Lung (tissue), 17 donors: ENCODE measurements at places on chromosomes 1 and 21.

- DNase-seq, result no peak
Measured at GRCh38 chr1:232471250-232471649, 158.7 kb downstream of the SIPA1L2 start.

DNA sequence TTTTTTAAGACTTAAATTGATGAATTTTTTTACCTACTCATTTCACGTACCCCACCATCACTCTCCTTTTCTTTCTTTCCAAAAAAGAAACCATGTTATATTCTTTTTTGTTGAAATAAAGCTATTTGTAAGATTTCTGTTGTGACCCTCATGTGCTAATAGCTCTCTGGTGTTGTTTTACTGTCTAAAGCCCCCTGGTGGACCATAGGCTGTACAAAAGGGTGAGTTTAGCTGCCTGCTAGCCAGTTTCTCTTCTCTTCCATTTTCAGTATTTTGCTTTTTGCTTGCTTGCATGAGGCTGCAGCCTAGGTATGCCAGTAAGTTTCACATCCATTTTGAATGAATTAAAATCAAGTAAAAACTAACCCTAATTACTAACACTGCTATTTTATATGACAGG lies 15.6 kb upstream of the VAMP3 start:
- peak; percentile 34 for DNase-seq

GRCh38 chr21:30126576-30126975 lies 40.0 kb downstream of the CLDN17 start:
- no peak for DNase-seq

GRCh38 chr1:25134307-25134706 lies 98.0 kb downstream of the SYF2 start:
- no peak for DNase-seq

GRCh38 chr1:55815745-55816455 lies 600.7 kb upstream of the USP24 start:
- no peak for DNase-seq

DNA sequence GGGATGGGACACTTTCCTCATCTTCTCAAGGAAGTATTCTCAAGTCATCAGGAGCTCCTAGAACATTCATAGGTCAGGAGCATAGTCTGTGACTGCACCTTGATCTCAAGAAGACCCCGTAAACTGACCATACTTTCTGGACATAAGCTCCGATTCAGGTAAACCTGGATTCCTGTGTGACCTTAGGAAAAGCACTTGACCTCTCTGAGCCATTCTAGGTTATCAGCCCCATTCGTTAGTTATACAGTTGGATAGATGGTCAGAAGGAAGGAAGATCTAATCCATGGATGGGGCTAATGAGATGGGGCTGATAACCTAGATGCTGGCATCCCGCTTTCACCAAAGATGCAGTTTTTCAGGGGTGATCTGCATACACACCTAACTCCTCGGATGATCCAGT lies 114.3 kb downstream of the EPHB2 start:
- DNase-seq, result no peak

DNA sequence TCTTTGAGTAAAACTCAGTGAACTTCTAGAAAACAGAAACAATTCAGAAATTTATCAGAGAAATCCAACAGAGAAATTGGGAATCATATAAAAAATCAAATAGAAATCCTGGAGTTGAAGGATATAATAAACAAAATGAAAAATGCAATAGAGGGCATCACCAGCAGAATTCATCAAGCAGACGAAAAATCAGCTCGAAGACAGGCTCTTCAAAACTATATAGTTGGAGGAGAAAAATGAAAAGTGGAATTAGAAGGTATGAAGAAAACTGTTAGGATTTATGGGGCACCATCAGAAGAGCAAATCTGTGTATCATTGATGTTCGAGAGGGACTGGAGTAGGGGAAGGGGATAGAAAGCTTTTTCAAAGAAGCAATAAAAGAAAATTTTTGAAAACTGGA lies 121.5 kb upstream of the GPR52 start:
- no peak for DNase-seq

DNA sequence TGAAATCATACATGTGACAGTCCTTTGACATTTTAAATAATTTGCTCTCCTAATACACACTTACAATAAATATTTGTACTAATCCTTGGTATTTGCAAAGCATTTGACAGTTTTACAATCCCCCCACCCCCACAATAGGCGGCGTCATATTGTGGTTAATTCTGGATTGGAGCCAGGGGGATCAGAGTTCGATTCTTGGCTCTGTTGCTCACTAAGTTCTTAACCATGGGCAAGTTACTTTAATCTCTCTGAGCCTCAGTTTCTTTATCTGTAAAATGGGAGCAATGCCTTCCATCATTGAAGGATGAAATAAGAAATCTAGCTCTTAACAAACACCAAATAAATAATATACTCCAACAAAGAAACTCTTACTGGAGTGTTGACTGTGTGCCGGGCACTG lies 23.8 kb downstream of the CACNA1S start:
- no peak for DNase-seq

DNA sequence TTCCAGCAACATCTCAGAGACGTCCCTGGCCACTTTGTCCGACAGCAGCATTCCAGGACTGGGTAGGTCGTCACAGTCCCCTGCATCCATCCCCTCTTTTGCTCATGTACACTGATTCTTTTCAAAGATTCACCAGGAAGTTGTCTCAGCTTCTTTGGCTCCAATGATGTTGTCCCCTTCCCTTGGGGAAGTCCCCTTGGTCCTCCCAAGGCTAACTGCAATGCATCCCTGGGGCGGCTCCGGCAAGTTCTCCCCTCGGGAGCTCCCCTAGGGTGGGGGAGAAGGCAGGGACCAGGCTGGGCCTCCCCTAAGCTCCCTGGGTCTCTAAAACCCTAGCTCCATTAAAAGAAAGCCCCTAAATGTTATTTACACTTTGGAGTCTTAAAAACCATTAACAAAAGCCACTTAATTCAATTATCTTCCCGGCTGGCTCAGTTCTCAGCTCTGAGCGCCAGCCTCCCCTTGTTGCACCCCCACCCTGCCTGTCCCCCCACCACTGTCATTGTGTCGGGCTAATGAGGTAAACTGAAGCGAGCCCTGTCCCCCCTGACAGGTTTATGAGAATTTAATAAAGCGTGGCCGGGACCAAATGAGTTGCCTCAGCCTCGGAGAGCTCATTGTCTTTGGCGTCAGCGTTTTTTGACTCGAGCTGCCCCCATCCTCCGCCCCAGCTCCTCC lies 25.3 kb downstream of the KNCN start:
- DNase-seq, result no peak

DNA sequence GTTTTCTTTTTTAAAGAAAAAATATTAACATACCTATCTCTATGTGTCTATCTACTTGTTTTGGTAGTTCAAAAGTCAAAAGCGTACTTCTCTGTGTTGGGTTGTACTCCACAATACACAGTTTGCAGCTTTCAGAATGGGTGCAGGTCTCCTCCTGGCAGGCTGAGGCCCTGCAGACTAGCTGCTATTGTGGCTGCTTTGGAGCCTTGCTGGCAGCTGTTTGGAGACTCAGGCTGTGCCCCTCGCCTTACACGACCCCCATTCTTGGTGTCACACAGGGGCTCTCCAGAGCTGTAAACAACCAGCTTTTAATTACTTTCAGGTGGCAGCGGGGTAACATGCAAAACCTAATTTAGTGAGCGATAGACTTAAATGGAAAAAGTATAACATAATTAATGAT lies 160.4 kb downstream of the DSCAM start:
- DNase-seq, result no peak

DNA sequence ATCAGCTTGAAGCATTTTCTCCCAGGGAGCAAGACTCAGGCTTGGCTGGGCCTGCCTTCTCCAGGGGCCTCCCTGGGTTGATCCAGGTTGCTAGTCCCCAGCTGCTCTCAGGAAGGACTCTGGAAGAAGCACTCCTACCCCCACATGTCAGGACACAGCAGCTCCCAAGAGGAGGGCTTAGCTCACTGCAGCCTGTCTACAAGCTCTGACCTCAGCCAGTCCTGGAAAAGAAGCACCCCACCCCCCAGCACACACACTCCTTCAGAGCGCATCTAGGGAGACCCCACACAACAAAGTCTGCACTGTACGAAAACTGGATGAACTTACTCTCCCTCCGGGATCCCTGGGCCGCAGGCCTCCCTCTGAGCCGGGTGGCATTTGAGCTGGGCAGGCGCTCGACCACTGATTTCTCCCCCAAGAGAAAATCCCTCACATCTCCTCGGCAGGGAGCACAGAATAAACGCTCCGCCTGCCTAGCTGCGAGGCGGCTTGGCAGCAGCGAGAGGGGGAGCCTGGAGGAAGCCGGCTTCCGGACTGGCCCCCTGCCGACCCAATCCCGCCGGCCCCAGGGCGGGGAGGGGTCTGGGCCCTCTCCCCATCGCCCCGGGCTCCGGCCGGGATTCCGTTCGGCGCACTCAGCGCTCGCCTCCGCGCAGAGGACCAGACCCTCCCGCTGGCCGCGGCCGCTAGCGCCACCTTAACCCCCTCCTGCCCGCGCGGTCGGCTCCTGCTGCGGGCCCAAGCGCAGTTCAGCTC lies at the start of gene KCNA2:
TSS of gene KCNA2 (minus strand) at position 458 of the 756 bp plus-strand sequence. CDS start 1,576 bp downstream, outside the sequence.
- DNase-seq, result peak; percentile 87
